Neural crest cell (in vitro differentiated cells): ENCODE measurements at places on chromosomes 16 and 17.

- H3K36me3 ChIP-seq = peaks cover 12% of the 10 kb centered on the region
- no peaks in the 10 kb centered on the region for H3K27me3 ChIP-seq
- peaks cover 20% of the 10 kb centered on the region for H3K4me1 ChIP-seq
- no peak overlapping the region for H3K27ac ChIP-seq
- no peak for DNase-seq
Observed at GRCh38 chr16:81513204-81514040, 68.8 kb downstream of the CMIP start.

DNA sequence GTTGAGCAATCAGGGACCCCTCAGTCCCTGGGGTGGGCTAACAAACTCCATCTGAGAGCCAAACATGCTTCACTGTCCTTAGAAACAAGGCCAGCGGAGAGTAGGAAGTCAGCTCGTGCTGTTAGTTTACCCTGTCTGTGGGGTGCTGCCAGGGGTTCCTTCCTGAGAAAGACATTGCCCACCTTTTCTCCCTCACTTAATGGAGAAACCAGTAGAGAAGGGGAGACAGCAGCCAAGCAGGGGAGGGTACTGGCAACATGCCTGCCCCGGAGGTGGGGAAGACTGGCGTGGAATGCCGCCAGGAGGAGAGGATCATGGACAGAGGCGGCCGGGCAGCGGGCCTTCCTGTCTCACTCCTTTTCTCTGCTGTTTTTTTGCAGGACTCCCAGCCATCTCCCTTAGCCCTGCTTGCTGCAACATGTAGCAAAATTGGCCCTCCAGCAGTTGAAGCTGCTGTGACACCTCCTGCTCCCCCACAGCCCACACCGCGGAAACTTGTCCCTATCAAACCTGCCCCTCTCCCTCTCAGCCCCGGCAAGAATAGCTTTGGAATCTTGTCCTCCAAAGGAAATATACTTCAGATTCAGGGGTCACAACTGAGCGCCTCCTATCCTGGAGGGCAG, 19.9 kb downstream of the SP2 start:
- H3K27me3 ChIP-seq = no peaks in the 10 kb centered on the region
- no peak overlapping the region for H3K4me3 ChIP-seq
- DNase-seq = no peak
- H3K4me1 ChIP-seq = no peaks in the 10 kb centered on the region
- no peak overlapping the region for H3K27ac ChIP-seq
- H3K36me3 ChIP-seq = peaks cover 5% of the 10 kb centered on the region

- H3K4me3 ChIP-seq = no peak overlapping the region
- H3K27me3 ChIP-seq = no peaks in the 10 kb centered on the region
- peaks cover 16% of the 10 kb centered on the region for H3K4me1 ChIP-seq
- no peak for DNase-seq
- H3K27ac ChIP-seq = no peak overlapping the region
- H3K36me3 ChIP-seq = peaks cover 5% of the 10 kb centered on the region
Observed at GRCh38 chr16:79728048-79728922, 127.7 kb upstream of the MAF start.

DNA sequence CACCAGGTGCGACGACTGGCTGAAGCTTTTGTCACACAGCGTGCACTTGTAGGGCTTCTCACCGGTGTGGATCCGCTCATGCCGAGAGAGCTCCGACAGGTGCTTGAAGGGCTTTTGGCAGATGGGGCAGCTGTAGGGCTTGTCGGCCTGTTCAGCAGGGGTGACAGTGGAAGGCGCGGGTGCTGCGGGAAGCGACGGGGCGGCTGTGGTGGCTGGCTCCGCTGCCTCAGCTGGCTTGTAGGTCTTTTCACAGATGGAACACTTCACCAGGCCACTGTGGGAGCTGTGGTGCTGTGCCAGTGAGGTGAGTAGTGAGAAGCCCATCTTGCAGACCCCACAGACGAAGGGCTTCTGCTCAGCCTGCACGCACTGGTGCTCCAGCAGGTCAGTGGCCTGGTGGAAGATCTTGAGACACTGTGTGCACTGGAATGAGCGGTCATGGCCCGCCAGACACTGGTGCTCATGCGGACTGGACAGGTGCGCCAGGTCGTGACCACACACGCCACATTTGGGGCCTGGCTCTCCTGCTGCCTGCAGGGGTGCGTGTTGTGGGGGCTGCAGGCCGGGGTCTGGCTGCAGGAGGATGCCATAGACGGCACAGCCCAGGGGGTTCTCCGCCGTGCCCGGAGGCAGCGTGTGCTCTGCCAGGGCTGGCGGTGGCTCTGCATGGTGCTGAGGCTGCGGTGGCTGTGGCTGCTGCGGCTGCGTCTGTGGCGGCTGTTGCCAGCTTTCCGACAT, 2.8 kb downstream of the ZNF319 start:
- peaks cover 28% of the 10 kb centered on the region for H3K4me1 ChIP-seq
- peak overlapping the region; percentile 43 for H3K27ac ChIP-seq
- peaks cover 3% of the 10 kb centered on the region for H3K36me3 ChIP-seq
- DNase-seq = no peak

- no peaks in the 10 kb centered on the region for H3K27me3 ChIP-seq
- H3K4me3 ChIP-seq = no peak within 1 kb of the TSS
- no peaks in the 10 kb centered on the region for H3K4me1 ChIP-seq
Observed at GRCh38 chr16:1225051-1225451, at the start of gene TPSG1. TSS of gene TPSG1 (minus strand) at chr16:1225268. CDS start at chr16:1225252, 16 bp downstream.

GRCh38 chr17:49012769-49013255, 15.6 kb downstream of the IGF2BP1 start:
- H3K4me1 ChIP-seq = peaks cover 60% of the 10 kb centered on the region
- H3K27me3 ChIP-seq = no peaks in the 10 kb centered on the region
- DNase-seq = no peak
- peak overlapping the region; percentile 88 for H3K4me3 ChIP-seq
- no peak overlapping the region for H3K27ac ChIP-seq
- H3K36me3 ChIP-seq = peaks cover 8% of the 10 kb centered on the region

DNA sequence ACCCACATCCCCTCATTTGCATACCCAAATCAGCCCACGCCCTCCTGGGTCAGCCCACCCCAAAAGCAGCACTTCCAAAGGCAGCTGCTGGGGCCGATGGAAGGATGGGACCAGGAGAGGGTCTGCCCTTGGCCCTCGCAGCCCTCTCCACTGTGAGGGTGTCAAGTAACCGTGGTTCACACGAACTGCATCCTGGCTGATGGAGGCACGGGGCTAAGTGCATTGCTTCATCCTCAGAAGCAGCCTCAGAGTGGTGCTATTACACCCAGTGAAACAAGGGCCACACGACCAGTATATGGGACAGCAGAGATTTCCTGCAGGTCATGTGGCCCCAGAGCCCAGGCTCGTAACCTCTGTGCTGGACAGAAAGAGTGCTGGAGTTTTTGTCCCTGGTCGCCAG, 13.2 kb upstream of the ATP2A3 start:
- no peak overlapping the region for H3K4me3 ChIP-seq
- H3K36me3 ChIP-seq = no peaks in the 10 kb centered on the region
- no peak overlapping the region for H3K27ac ChIP-seq
- DNase-seq = no peak

GRCh38 chr16:86087011-86087895, 188.3 kb downstream of the IRF8 start:
- no peak for DNase-seq
- H3K36me3 ChIP-seq = no peaks in the 10 kb centered on the region
- no peak overlapping the region for H3K27ac ChIP-seq
- peaks cover 7% of the 10 kb centered on the region for H3K27me3 ChIP-seq

- H3K36me3 ChIP-seq = peaks cover 7% of the 10 kb centered on the region
- no peak overlapping the region for H3K27ac ChIP-seq
- peak overlapping the region; percentile 82 for H3K4me3 ChIP-seq
- peaks cover 89% of the 10 kb centered on the region for H3K27me3 ChIP-seq
- H3K4me1 ChIP-seq = peaks cover 11% of the 10 kb centered on the region
Observed at GRCh38 chr17:55263569-55264277, 1.0 kb upstream of the HLF start.

DNA sequence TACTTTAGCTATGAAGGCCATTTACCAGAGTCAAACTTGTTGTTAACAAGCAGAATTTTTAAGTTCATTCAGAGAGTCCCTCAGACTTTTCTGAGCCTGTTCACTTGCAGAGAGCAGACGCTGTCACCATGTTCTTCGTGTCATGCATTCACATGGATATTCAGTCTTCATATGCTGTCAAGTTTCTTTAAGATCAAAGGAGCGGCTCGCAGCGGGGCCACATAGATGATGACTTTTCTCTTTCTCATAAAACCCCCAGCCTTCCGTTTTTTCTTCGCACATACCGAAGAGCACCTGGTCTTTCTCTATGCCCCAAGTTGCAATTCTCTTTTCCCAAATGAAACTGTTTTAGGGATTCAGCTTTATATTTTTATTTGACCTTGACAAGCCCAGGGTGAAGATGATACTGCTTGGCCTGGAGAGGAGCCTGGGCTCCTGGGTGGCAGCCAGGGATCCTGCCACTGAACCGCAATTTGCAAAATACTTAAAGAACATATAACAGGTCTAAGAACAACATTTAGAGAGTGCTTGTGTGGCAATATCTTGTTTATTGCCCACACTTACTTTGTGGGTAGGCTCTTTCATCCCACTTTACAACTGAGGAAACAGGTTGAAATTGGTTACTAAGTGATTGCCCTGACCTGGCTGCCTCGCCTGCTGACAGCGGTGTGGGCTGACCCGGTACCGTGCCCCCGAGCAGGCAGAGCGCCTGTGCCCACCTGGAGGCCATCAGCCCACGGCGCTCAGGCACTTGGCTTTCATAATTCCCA, 22.9 kb downstream of the SEC14L1 start:
- H3K27me3 ChIP-seq = no peaks in the 10 kb centered on the region
- peaks cover 18% of the 10 kb centered on the region for H3K36me3 ChIP-seq
- H3K27ac ChIP-seq = peak overlapping the region; percentile 64

- no peaks in the 10 kb centered on the region for H3K4me1 ChIP-seq
- peak overlapping the region; percentile 35 for H3K27ac ChIP-seq
- H3K27me3 ChIP-seq = peaks cover 31% of the 10 kb centered on the region
- H3K36me3 ChIP-seq = no peaks in the 10 kb centered on the region
- no peak overlapping the region for H3K4me3 ChIP-seq
Observed at GRCh38 chr17:19000531-19001325, 3.8 kb downstream of the FAM83G start.

DNA sequence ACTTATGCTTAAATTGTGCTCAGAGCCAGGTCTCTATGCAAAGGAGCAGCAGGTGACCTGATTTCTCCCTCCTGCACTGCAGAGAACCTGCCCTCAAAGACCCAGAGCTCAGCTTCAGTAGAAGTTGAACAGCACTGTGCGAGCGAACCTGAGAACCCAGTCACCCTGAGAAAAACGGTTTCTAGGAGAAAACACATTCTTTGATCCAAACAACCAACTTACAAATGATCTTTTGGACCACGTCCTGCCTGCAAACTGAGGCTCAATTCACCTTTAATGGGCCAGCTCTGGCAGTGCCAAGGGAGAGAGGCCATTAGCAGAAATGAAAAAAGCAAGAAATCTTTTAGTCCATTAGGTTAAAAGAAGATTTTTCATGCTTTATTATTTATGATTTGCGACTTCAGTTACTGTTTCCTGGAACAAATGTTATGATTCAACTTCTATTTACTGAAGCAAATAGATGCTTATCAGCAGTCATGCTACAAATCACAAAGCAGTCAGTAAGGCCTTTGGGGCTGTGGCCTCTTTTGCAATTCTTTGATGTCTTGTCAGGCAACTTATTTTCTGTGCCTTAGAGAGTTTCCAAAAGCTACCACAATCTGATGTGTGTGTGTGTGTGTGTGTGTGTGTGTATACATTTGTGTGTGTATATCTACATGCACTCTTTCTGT, 65.7 kb upstream of the LRRC37A3 start:
- no peaks in the 10 kb centered on the region for H3K36me3 ChIP-seq
- DNase-seq = no peak
- H3K27ac ChIP-seq = no peak overlapping the region
- no peak overlapping the region for H3K4me3 ChIP-seq
- H3K4me1 ChIP-seq = peaks cover 18% of the 10 kb centered on the region

DNA sequence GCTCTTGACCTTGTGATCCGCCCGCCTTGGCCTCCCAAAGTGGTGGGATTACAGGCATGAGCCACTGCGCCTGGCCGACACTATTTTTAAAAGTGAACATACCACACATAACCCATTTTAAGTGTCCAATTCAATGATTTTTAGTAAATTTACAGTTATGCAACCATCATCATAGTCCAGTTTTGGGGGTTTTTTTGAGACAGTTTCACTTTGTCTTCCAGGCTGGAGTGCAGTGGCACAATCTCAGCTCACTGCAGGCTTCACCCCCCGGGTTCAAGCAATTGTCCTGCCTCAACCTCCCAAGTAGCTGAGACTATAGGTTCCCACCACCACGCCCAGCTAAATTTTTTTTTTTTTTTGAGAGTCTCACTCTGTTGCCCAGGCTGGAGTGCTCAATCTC, 3.1 kb upstream of the EPOP start:
- DNase-seq = no peak
- H3K27ac ChIP-seq = no peak overlapping the region
- no peaks in the 10 kb centered on the region for H3K36me3 ChIP-seq
- peaks cover 7% of the 10 kb centered on the region for H3K4me1 ChIP-seq

GRCh38 chr16:17467923-17468540, 2.7 kb downstream of the XYLT1 start:
- H3K27me3 ChIP-seq = peaks cover 21% of the 10 kb centered on the region
- no peak overlapping the region for H3K27ac ChIP-seq
- peak; percentile 71 for DNase-seq
- peaks cover 42% of the 10 kb centered on the region for H3K4me1 ChIP-seq
- peak overlapping the region; percentile 91 for H3K4me3 ChIP-seq
